ENCODE measurements at places on chromosomes 1 and 21.

- no peak for DNase-seq
These were observed 135.0 kb downstream of the LHX4 start for GRCh38 chr1:180365039-180365438.

DNA sequence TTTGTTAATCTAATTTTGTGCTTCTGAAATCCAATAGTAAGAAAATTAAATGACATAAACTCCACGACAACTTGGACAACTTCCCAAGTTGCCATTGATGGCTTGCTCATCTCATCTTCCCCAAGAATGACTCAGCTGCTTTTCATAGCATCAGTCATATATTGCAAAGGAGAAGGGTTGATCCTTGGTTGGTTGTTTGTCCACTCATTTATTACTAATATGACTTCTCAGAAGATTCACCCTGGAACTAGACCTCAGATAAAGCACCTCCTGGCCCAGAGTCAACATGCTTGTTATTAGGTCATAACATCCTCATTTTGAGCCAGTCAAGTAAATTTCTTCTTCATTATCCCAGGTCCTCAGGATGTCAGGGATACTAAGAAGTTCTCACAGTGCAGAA is 2.3 kb upstream of the LCE3D start:
- DNase-seq: no peak

GRCh38 chr1:15609631-15610030 is 7.6 kb upstream of the DDI2 start:
- DNase-seq: no peak

DNA sequence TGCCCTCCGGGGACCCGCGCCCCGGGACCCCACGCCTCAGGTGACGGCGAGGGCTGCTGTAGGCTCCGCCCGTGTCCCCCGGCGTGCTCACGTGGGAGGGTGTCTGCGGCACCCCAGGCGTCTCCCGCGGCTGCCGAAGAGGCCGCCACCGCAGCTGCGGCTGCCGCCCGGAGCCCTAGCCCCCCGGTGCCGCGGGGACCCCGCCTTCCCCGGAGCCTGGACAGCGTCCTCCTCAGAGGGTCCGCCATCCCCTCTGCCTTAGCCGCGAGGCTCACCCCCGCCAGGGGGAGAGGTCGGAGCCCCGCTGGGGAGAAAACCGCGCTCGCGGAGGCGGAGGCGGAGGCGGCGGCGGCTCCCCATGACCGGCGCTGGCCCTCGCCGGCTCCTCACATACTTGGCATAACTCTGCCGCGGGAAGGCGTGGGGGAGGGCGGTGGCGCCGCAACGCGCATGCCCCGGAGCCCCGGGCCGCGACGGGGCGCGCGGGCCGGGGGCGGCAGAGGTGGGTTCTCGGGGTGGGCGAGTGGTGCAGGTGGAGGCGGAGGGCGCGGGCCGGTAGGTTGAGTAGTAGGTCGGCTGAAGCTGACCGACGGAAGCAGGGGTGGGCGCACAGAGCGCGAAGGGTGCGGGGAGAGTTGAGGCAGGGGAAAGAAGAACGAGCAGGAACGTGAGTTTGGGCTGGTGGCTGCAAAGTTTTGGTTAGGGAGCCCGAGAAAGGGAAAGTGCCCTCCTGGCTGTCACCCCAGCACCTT is 700 bp upstream of the SYDE2 start:
- peak; percentile 88 for DNase-seq

DNA sequence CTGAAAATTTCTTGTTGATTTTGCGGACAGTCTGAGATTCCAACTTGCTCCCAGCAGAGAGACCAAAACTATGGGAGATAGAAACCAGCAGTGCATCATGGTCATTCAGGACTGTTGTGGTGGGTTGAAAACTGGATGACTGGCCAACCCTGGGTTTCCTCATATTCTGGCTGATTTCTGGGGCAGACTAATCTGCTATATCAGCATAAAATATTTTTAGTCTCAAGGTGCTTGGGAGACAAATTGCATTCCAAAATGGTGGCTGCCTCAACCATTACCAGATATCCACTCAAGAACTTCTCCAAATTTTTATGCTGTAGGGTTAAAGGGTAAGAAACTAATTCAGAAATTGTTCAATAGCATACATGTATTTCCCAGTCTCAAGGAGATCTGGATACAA is 434.0 kb downstream of the BRINP3 start:
- no peak for DNase-seq

GRCh38 chr1:235588916-235589515 is 60.6 kb downstream of the GNG4 start:
- no peak for DNase-seq

DNA sequence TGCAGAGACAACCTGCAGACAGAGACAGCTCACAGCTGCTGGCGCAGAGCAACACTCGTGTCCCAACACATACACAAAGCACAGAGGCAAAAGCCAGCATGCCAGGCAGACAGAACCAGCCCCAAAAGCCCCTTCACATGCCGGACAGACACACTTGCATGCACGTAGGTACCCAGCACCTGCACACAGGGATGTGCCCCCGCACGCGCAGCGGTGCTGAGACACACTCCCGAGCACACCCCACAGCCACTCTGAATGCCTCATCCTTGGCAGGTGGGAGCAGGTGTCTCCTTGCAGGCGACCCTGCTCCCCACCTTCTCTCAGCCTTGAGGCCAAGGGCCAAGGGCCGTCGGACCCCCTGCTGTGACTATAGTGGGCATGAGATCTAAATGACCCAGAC is 41.2 kb upstream of the ZC3H12A start:
- no peak for DNase-seq

DNA sequence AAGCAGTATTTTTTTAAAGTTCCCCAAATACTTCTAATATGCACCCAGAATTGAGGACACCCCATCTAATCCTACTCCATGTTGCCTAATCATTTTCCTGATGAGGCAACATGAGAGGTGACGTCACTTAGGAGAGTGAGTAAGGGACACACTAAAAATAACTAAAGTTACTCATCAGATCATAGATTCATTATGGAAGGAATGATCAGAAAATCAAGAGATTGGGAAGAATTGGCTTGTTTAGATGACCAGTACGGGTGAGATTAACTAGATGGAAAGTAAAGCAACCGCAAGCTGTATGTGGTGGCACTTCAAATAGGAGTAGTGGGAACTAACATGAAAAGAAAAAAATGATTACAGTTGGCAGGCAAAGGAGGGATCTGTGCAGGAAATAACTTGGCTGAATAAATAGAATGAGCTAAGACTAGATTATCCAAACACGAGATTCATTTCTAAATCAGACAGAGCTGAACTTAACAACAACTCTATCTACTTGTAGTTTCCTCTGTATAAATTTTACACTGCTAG is 61.4 kb upstream of the CXADR start:
- DNase-seq: no peak

GRCh38 chr1:19811206-19811851 is 3.8 kb downstream of the RNF186 start:
- no peak for DNase-seq

DNA sequence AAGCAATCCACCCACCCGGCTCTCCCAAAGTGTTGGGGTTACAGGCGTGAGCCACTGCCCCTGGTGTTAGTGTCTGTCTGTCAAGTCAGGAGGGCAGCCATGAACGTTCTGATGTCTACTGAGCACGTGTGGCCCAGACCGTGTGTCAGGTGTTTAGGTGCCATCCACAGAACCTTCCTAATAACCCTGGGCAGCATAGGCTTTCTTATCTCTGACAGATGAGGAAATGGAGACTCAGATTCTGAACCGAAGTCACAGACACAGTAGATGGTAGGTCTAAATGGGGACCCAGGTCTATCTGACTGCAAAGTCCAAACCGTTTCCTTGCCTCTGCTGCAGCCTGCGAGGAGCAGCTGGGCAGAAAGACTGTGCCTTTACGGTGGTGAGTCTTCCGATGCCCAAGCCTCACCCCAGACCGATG is 622 bp upstream of the IL6R start:
- no peak for DNase-seq

DNA sequence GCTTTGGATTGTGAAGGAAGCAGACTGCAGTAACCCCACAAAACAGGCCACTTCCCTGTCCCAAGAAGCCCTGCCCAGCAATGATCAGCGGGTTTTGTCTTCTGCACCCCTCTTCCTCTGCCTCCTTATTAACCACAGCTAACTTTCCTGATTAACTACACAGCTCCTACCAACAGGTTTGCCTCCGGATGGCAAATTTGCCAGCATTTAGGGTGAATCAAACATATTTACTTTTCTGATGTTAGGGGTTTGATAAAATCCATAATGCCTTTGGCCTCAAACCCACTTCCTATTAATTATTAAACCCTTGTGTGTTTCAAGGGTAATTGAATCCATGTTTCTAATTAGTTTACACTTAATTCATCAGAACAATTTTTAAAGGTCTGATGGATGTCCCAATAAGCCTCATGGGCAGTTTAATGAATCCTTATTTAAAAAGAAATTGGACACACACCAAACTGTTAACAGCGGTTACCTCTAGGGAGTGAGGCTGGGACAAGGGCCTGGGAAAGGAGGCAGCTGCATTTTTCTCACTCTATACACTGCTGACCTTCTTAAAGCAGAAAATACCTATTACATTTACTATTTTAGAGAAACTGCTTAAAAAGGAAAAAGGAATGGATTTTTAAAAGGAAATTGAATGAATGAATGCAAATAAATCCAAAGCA is 91.9 kb downstream of the CSMD2 start:
- no peak for DNase-seq

DNA sequence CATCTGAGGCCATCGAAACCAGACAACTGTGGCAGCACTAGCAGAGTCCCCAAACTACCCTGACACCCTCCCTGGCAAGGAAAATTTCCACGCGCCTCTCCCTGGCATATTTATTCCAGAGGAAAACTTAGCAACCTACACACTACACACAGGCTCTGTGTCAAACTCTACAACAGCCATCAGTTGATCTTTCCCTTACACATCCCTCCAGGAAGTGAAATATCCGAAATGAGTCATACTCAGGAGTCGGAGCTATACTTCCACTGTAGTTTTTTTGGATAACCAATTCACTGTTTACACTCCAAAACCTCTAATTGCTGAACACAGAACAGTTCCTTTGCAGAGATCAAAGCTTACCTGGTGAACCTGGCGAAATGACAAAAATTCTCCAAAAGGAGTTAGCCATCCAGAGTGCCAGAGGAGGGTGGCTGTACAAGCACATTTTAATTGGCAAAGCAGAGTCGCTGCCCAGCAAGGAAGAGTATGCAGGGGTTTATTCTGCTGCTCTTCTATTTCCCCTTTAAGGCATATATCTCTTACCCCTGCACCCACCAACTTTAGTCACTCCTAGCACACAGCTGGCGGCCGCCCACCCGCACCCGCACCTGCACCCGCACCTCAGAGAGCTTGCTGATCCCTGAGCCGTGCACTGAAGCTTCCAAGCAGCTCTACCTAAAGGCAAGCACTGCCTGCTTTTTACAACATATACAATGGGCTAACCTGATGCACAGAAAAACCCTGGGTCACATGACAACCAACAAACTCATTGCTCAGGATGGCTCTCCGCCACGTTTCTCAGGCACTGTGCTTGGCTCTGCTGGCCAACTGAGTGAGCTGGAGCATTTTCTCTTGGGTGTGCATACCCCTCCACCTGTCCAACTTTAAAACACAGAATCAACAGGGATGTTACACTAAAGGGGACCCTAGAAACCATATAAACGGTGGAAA is 54.9 kb downstream of the CAPZB start:
- no peak for DNase-seq

GRCh38 chr1:88980870-88981269 is 11.6 kb downstream of the KYAT3 start:
- no peak for DNase-seq

DNA sequence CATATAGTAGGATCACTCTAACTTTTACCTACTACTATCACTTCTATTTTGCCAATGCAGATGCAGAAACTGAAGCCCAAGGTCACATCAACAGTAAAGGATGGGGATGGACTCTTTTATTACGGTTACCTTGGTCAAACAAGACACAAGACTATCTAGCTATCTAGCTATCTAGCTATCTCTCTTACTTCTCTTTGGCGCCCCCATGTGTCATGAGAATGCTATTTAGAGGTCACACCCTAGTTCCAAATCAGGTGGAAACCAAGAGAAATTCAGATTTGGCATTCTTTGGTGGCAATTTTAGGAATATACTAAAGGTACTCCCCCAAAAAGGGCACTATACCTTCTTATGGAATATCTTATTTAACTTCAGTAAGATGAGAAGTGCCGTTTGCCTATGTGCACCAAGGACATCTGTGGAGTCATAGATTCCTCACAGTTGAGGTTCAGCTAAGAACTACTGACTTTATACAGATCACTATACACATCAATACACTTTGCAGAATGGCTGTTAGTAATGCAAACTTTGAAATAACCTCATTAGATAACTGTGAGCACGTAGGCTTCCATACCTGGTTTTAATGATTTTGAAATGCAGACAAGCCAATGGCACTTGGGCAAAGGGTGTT is 6.7 kb downstream of the ZNF648 start:
- no peak for DNase-seq

DNA sequence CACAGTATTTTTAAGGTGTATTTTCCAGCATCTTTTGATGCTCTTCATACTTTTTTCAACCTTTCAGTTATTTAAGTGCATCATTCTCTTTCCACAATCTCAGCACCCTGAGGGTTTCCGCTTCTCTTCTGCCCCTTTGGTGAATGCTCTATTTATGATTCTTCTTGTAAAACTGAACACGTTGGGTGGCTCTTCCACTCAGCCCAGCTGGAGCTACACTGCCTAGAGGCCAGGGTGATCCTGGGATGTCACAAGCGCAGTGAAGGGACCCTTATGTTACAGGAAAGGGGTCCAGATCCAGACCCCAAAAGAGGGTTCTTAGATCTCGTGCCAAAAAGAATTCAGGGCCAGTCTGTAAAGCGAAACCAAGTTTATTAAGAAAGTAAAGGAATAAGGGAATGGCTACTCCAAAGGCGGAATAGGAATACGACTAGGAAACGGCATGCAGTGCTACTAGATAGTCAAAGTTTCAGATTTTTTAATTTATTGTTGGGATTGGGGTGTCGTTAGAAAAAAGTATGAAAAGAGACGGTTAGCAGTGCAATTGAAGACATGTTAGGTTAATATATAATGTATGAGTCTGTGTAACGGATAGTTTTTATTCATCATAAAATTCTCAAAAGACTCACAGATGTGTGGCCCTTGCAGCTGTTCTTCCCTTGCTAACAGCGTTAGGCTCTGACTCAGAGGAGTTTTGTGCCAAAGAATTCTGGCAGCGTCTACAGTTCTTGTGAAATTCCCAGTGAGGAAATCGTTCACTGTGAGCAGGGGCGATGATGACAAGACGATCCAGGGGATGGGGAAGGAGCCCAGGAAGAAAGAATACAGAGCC is 14.4 kb upstream of the ERVH48-1 start:
- DNase-seq: no peak

DNA sequence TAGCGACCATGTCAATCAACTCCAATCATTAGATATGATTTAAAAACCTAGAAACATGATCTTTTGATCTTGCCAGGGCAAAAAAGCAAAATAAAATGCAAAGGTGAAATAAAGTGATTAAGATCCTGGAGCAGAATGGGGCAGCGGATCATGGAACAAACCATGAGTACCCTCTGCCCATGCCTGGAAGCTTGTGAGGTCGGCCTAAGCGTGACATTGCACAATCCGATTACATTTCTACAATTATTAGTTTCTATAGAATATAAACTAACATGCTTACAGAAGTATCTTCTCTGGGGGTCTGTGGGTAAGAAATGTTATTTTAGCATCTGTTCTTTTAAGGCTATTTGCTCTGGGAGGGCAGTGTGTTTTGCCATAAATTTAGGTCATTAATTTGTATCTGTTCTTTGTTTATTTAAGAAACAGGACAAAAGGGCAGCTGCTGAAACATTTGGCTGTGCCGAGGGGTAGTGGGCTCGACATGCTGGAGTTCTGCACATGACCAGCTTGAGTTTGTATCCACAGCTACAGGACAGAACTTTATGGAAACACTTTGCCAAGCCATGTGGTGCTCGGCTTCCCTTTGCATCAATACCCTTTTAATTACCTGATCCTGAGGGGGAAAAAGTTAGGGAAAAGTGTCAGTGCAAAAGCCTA is 55.9 kb downstream of the ZBTB18 start:
- no peak for DNase-seq
